ENCODE measurements at places on chromosomes 2 and 18.

DNA sequence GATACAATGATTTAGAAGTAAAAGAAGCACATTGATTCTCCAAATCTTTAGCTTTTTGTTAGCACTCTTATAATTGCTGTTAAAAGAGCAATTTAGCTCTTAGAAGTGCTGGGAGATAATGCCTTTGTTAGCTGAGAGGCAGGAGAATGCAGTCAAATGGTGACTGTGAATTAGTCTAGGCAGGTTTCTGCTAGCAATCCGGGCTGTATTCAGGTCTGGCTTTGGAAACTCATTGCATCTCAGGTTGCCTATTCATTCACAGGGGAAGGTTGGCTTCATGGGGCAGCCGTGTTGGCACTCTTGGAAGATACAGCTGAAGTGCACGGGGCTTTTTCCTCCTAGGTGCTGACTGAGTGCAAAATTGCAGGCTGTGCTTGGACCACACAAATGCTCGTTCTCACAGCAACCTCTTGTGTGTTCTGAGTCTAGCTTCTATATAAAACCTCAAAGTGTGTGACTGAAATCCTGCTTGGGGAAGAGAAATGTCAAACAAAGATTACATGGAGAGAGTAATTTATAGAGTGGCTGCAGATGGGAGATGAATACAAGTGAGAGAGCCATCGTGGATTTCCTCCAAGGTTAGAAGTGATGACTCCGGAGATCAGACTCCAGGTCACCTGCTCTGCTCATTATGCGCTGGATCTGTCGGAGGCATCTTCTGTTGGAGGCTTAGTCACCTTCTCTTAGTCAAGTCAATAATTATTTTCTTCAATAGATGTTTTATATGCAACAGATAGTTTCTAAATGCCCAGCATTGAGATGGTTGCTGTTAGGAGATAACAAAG lies 167.8 kb downstream of the PMAIP1 start:
- H3K4me3 ChIP-seq, result no peak overlapping the region
- H3K36me3 ChIP-seq, result no peaks in the 10 kb centered on the region
- DNase-seq, result no peak
- H3K27ac ChIP-seq, result no peak overlapping the region

DNA sequence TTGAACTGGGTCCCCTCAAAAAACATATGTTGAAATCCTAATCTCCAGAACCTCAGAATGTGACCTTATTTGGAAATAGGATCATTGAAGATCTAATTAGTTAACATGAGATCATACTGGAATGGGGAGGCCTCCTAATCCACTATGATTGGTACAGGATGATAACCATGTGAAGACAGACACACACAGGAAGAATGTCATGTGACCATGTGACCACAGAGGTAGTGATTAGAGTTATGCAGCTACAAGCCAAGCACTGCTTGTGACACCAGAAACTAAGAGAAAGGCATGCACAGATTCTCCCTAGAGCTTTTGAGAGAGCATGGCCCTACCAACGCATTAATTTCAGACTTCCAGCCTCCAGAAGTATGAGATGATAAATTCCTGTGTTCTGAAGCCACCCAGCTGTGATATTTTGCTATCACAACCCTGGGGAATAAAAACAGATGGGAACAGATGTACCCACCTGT lies 47.0 kb upstream of the TGIF1 start:
- DNase-seq, result no peak
- no peaks in the 10 kb centered on the region for H3K27me3 ChIP-seq
- H3K4me1 ChIP-seq, result no peaks in the 10 kb centered on the region
- no peaks in the 10 kb centered on the region for H3K36me3 ChIP-seq

DNA sequence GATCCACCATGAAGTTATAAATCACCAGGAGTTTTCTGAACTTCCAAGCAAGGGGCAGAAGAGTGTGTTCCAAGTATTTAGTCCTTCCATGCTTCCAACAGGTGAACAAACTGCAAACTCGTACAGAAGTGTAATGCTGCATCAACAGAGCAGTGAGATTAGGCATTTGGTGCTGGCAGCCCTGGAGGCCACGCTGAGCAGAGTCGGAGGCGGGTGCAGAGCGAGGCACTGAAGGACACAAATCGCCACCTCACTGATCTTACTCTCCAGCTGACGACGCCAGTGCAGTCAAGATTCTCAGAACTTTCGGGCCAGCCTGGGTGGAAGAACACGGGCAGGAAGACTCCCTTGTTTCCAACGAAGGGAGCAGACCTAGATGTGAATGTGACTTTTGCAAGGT lies 39.2 kb downstream of the SERPINE2 start:
- H3K4me3 ChIP-seq, result no peak overlapping the region
- no peak for DNase-seq
- no peak overlapping the region for H3K27ac ChIP-seq
- no peaks in the 10 kb centered on the region for H3K36me3 ChIP-seq

- H3K36me3 ChIP-seq, result no peaks in the 10 kb centered on the region
- H3K27ac ChIP-seq, result no peak overlapping the region
- H3K27me3 ChIP-seq, result no peaks in the 10 kb centered on the region
- no peak overlapping the region for H3K4me3 ChIP-seq
These were observed 303.9 kb downstream of the CPS1 start for GRCh38 chr2:210860276-210860675.

- no peaks in the 10 kb centered on the region for H3K36me3 ChIP-seq
- H3K27me3 ChIP-seq, result peaks cover 19% of the 10 kb centered on the region
- no peak overlapping the region for H3K27ac ChIP-seq
- H3K4me1 ChIP-seq, result peaks cover 2% of the 10 kb centered on the region
- no peak for DNase-seq
These were observed 344.4 kb upstream of the SLC39A10 start for GRCh38 chr2:195312662-195313061.

DNA sequence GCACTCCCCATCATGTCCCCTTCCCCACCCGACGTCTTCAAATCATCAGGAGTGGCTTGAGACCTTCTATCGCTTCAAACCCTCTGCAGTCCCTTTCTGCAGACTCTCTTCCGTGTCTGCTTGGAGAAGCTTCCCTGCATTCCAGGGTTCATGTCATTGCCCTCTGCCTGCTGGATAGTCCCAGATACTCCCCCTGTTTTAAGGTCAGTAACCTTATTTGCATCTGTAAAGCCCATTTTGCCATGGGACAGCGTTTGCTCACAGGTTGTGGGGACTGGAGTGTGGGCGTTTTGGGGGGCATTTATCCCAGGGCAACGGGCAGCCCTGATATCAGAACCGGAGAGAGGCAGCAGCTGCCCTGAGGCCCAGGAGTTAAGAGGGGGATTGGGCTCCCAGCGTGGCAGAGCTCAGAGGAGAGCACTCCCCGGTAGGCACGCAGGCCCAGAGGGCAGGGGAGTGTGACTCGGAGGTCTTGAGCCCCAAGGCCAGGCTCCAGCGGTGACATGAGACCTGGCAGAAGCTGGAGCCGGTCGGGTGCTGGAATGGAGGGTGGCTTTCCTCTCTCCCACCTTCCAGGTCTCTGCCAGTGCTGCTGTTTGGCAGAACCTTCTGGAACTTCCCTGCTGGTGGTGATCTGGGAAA lies 73.8 kb downstream of the RTP5 start:
- H3K27ac ChIP-seq, result no peak overlapping the region
- no peak overlapping the region for H3K4me3 ChIP-seq
- H3K36me3 ChIP-seq, result peaks cover 2% of the 10 kb centered on the region
- no peaks in the 10 kb centered on the region for H3K27me3 ChIP-seq
